ENCODE measurements at places on chromosomes 3 and 15.
A peak's percentile ranks its signal among the peaks of the same experiment; 100 is the strongest.

DNA sequence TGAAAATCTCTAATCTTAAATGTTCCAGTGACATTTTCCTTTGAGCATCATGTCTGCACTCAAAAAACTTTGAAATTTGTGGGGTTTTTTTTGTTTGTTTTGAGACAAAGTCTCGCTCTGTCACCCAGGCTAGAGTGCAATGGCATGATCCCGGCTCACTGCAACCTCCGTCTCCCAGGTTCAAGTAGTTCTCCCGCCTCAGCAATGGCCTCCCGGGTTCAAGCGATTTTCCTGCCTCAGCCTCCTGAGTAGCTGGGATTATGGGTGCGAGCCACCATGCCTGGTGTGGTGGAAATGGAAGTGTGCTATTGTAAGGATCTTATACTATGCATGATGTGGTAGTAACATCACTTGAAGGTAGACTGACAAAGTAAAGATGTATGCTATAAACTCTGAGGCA is 42.5 kb downstream of the TKT start:
- H3K27me3 ChIP-seq = no peaks in the 10 kb centered on the region
- DNase-seq = no peak
- H3K4me1 ChIP-seq = no peaks in the 10 kb centered on the region
- no peak overlapping the region for H3K4me3 ChIP-seq
- no peaks in the 10 kb centered on the region for H3K36me3 ChIP-seq
- no peak overlapping the region for H3K27ac ChIP-seq

DNA sequence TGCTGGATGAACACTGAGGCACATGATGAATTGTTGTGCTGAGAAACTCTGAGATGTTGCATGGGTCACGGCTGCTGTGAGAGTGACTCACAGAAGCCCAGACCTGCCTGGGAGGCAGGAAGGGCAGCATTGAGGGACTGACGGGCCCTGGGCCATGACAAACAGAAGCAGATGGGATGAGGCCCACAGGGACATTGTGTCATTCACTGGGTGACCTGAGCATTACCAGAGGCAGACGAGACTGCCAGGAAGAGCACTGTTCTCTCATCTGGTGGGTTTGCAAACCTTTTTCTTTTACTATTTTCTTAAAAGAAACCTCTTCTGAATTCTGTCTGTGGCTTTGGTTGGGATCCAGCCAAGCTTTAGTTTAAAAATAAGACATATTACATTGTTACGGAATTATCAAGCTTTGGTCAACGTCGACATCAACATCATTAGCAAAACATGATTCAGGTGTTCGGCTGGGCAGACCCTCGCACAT is 67.8 kb downstream of the BDH1 start:
- H3K4me1 ChIP-seq = peaks cover 47% of the 10 kb centered on the region
- H3K4me3 ChIP-seq = no peak overlapping the region
- no peaks in the 10 kb centered on the region for H3K36me3 ChIP-seq

DNA sequence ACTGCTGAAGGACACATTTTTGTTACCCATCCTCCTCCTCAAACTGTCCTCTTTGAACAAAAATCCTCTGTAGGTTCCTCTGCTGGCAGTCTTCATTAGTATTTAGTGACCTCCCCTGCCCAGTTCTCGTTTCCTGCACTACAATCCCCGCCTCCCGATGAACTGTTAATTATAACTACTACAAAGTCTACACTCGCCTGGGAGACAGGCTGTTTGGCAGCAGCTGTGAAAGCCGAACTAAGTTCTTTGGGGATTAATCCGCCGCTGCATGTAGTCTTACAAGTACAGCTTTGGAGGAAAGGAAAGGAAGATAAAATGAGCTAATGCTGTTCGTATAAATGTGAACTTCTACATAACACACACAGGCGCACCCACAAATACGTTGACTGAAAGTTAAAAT is 160.0 kb upstream of the WNT5A start:
- no peaks in the 10 kb centered on the region for H3K27me3 ChIP-seq
- H3K4me1 ChIP-seq = peaks cover 3% of the 10 kb centered on the region
- no peaks in the 10 kb centered on the region for H3K36me3 ChIP-seq
- DNase-seq = no peak

DNA sequence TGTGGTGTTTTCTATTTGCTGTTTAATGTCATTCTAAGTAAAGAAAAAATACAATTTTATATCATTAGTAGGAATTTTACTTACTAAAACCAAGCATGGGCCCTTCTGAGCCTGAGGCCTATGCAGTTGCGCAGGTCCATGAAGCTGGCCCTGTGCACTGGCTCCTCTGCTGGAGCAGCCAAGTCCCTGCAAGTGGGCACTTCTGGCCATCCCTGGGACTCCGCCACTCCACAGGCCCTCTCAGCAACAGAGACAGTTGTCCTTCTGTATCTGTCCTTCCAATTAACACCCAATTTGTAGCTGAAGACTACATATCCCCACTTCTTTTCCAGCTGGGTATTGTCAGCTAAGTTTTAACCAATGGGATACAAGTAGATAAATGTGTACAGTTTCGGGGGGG is 49.9 kb upstream of the RYK start:
- H3K4me3 ChIP-seq = no peak overlapping the region
- H3K27ac ChIP-seq = no peak overlapping the region
- H3K4me1 ChIP-seq = no peaks in the 10 kb centered on the region
- H3K27me3 ChIP-seq = no peaks in the 10 kb centered on the region
- no peak for DNase-seq
- no peaks in the 10 kb centered on the region for H3K36me3 ChIP-seq

- no peaks in the 10 kb centered on the region for H3K27me3 ChIP-seq
- no peak for DNase-seq
- no peaks in the 10 kb centered on the region for H3K36me3 ChIP-seq
- no peak overlapping the region for H3K4me3 ChIP-seq
- H3K27ac ChIP-seq = no peak overlapping the region
- H3K4me1 ChIP-seq = peaks cover 10% of the 10 kb centered on the region
Measured at GRCh38 chr3:190003681-190004123, 117.0 kb downstream of the P3H2 start.

DNA sequence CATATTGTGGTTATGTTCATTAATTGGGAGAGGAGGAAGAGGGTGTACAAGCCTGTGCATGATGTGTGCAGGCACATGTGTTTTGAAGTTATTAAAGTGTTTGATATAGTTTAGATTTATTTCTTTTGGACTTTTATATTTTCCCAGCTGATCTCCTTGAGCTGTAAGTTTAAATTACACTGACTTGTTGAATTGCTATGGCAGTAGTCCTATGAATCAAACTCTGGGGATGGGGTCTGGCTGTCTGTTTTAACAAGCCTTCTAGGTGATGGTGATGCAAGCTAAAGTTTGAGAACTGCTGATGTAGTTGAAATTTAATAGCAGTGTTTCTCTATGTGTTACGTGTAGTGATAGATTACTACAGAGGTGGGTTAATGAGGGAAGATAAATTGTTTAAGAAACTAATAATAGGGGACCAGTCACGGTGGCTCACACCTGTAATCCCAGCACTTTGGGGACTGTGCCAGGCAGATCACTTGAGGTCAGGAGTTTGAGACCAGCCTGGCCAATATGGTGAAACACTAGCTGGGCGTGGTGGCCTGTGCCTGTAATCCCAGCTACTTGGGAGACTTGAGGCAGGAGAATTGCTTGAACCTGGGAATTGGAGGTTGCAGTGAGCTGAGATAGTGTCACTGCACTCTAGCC is 7.0 kb downstream of the ARIH1 start:
- peaks cover 11% of the 10 kb centered on the region for H3K36me3 ChIP-seq
- H3K27ac ChIP-seq = no peak overlapping the region
- H3K4me1 ChIP-seq = peaks cover 7% of the 10 kb centered on the region
- DNase-seq = no peak

- no peak for DNase-seq
- no peaks in the 10 kb centered on the region for H3K27me3 ChIP-seq
- no peak overlapping the region for H3K4me3 ChIP-seq
- H3K27ac ChIP-seq = no peak overlapping the region
Measured at GRCh38 chr3:108152274-108152673, 61.4 kb upstream of the CD47 start.

DNA sequence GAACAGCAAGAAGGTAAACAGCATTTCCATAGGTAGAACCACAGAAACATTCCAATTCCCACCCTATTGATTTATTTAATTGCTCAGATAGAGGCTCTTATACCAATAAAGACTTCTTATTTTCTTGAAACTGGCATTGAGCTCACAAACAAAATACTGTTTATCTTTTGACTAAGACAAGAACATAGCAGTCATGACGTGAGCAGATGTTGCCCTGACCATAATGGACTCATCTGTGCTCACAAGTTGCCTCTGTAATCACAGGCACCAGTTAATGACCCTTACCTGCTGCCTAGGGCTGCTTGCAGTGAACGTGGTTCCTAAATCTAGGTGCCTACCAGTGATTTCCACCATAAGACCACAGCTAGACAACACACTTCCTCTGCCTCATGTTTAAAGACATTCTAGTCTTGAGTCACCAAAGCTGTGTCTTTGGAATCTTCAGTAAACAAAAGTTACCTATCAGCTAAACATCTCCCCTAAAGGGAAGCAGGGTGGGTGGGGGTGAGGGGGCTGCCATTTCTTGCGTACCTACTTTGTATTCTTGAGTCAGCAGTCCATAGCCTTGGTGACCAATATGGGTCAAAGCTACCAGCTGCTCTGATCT is 2.1 kb downstream of the FYCO1 start:
- no peaks in the 10 kb centered on the region for H3K27me3 ChIP-seq
- H3K27ac ChIP-seq = no peak overlapping the region
- no peak for DNase-seq
- H3K4me1 ChIP-seq = peaks cover 24% of the 10 kb centered on the region
- H3K4me3 ChIP-seq = no peak overlapping the region
- H3K36me3 ChIP-seq = no peaks in the 10 kb centered on the region

DNA sequence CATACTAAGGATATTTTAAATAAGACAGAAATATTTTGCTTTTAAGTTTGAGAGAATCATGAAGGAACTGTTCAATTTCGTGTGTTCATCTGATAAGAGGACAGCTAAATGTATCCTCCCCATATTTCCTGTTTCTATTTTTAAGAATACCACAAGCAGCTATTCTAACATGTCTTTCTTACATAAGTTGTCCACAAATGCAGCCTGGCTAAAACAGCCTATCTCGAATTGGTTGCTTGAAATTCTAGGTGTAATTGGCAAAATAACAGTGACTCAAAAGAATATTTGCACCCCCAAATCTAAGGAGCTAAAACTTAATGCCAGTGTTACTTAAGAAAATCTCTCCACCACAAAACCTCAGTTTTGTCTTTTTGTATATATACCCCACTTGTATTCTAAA is 35.0 kb downstream of the BTLA start:
- H3K4me3 ChIP-seq = no peak overlapping the region
- no peak for DNase-seq
- no peaks in the 10 kb centered on the region for H3K4me1 ChIP-seq
- H3K27me3 ChIP-seq = no peaks in the 10 kb centered on the region
- H3K27ac ChIP-seq = no peak overlapping the region

GRCh38 chr3:39212665-39213064 is 20.3 kb upstream of the XIRP1 start:
- no peaks in the 10 kb centered on the region for H3K4me1 ChIP-seq
- H3K27me3 ChIP-seq = peaks cover 8% of the 10 kb centered on the region
- no peak overlapping the region for H3K27ac ChIP-seq
- H3K4me3 ChIP-seq = no peak overlapping the region

- H3K36me3 ChIP-seq = no peaks in the 10 kb centered on the region
- no peak overlapping the region for H3K4me3 ChIP-seq
- H3K27me3 ChIP-seq = peaks cover 3% of the 10 kb centered on the region
Measured at GRCh38 chr15:65857718-65858402, 11.4 kb upstream of the RAB11A start.

GRCh38 chr3:123105201-123106189 is 38.7 kb downstream of the PDIA5 start:
- no peaks in the 10 kb centered on the region for H3K27me3 ChIP-seq
- H3K36me3 ChIP-seq = peaks cover 47% of the 10 kb centered on the region
- no peaks in the 10 kb centered on the region for H3K4me1 ChIP-seq
- no peak for DNase-seq

DNA sequence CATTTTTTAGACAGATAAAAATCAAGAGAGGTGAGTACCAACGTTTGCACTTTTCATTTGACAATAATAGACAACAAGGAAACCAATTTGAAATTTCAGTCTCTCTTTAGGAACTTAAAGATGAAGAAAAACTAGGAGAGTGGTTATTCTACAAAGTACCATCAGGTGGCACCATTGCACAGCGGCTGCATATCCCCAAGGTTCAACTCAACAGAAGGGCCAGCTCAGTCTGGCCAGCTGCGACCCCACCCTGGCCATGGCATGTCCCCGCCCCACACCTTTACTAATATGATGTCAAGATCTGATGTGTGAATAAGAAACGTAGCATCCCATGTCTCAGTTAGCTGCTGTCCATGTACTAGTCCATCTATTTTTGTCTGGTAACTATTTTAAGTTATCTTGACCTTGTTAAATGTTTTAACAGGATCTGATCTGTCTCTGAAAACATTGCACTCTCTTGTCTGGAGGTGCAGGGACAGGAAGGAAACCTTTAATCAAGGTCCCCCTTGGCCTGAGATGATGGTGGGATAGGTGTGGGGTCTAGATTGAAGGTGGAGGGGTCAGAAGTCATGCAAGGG is 35.5 kb upstream of the CGNL1 start:
- no peak overlapping the region for H3K27ac ChIP-seq
- no peak overlapping the region for H3K4me3 ChIP-seq
- DNase-seq = peak; percentile 30
- H3K4me1 ChIP-seq = no peaks in the 10 kb centered on the region
- H3K27me3 ChIP-seq = no peaks in the 10 kb centered on the region

DNA sequence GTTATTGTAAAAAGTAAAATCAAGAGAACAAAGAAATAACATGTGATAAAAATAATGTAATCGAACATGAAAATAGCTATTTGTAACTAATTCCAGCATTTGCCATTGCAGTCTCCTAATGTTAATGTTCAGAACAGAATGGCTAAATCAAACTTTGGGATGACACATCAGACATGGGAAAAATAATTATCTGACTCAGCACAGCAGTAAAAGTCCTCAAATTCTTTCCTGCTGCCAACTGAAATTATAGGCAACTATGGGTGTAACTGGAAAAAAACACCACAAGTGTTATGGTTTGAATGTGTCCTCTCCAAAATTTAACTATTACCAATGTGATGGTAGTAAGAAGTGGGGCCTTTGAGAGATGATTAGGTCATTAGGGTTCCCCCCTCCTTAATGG is 446.7 kb downstream of the C3orf38 start:
- no peaks in the 10 kb centered on the region for H3K4me1 ChIP-seq
- no peak overlapping the region for H3K27ac ChIP-seq
- no peaks in the 10 kb centered on the region for H3K27me3 ChIP-seq
- H3K36me3 ChIP-seq = no peaks in the 10 kb centered on the region
- no peak overlapping the region for H3K4me3 ChIP-seq

- no peak overlapping the region for H3K27ac ChIP-seq
- no peaks in the 10 kb centered on the region for H3K36me3 ChIP-seq
- H3K4me3 ChIP-seq = no peak overlapping the region
- no peak for DNase-seq
- H3K4me1 ChIP-seq = no peaks in the 10 kb centered on the region
Measured at GRCh38 chr3:71931922-71932321, 147.0 kb upstream of the PROK2 start.

GRCh38 chr3:2599471-2599870 is 500.8 kb downstream of the CNTN4 start:
- H3K27ac ChIP-seq = no peak overlapping the region
- DNase-seq = no peak
- H3K27me3 ChIP-seq = no peaks in the 10 kb centered on the region
- no peaks in the 10 kb centered on the region for H3K4me1 ChIP-seq
- no peak overlapping the region for H3K4me3 ChIP-seq
- no peaks in the 10 kb centered on the region for H3K36me3 ChIP-seq

Measured in keratinocyte (primary cell).